Ovary (tissue), 10 donors: ENCODE measurements at places on chromosomes 3 and 15.

DNA sequence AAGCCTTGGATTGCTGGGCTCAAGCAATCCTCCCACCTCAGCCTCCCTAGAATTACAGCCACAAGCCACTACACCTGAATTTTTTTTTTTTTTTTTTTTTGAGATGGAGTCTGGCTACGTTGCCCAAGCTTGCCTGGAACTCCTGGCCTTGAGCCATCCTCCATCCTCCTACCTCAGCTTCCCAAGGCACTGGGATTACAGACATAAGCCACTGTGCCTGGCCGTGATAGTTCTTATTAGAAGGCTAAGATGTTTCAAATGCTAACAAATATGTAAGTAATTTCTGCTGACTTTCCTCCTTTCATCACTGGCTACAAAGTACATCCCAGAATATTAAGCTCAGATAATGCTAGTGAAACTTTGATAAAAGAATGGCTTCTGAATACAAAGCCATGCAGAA, 5.7 kb upstream of the SETMAR start:
- DNase-seq = no peak

- DNase-seq = no peak
Observed at GRCh38 chr3:112101916-112102315, 15.7 kb downstream of the C3orf52 start.

GRCh38 chr3:21734746-21735145, 16.3 kb downstream of the ZNF385D start:
- DNase-seq = no peak

GRCh38 chr15:37907136-37907535, 27.3 kb upstream of the TMCO5A start:
- DNase-seq = no peak

- DNase-seq = no peak
Observed at GRCh38 chr3:88307666-88308065, 157.9 kb downstream of the C3orf38 start.

GRCh38 chr3:42710323-42711021, 7.9 kb upstream of the HHATL start:
- DNase-seq = peak; percentile 2

GRCh38 chr3:158106766-158107471, 699 bp upstream of the SHOX2 start:
- peak; percentile 16 for DNase-seq

DNA sequence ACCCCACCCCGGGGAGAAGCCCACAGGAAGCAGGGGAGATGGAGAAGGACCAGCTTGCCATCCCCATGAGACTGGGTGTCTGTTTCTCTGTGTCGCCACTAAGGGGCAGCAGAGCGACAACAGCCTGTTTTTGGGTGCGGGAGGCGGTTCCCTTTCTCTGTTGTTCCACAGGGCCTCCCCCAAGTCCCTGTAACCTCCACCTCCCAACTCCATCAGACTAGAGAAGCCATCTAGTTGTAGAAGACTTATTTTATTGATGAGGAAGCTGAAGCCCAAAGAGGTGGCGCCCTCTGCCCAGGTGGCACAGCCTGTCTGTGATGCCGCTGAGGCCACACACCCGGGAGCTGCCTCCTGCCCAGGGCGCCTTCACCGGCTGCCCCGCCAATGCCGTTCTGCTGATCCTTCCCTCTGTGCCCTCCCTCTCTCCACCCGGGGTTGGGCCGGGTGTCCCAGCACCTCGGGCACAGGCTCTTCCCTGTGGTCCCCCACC, 3.9 kb upstream of the CCDC9B start:
- DNase-seq = no peak

DNA sequence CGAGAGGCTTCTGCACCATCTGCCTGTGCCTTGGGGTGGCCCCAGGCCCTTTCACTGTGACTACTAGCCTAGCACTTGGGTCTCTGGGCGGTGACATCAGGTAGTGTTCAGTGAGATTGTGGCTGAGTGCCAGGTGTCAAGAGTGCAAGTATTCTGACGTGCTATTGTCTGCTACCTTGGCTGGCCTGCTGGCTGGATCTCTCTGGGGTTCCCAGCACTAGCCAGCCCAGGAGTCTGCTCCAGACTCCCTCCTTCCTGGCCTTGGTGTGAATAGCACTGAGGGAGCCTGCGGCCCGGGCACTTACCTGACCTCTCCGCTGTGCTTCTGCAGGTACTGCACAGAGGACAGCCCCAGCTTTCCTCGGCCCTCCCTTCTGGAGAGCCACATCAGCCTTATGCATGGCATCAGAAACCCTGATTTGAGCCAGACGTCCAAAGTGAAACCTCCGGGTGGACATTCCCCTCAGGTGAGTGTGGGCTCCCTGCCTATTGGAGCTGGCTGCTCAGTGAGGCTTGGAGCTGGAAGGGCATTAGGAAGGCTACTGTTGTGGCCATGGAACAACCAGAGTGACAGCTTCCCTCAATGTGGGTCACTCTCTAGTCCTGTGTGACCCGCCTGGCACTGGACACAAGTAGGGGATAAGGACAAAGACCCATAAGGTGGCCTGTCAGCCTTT, 17.5 kb upstream of the ALPK3 start:
- no peak for DNase-seq
